ENCODE measurements at places on chromosomes 7 and 10.

DNA sequence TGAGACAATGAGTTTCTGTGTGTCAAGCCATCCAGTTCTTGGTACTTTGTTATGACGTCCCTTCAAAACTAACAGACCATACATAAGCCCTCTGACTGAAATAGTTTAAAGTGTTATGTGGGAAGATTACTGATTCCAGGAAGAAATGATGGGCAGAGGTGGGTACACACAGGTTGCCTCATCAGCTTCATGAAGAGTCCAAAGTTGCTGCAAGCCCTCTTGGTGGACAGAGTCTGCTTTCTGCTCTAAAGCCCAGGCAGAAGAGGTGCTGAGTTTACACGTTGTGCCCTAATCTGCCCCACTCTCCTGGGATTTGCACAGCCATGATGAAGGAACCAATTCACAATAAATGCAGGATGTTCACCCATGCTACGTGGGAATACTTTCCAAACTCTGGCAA lies 187.4 kb downstream of the PARD3 start:
- DNase-seq, result no peak

- no peak for DNase-seq
Observed at GRCh38 chr7:37751096-37751495, 67.5 kb downstream of the GPR141 start.

GRCh38 chr7:87075671-87076404 lies 16.4 kb upstream of the ELAPOR2 start:
- DNase-seq, result no peak

GRCh38 chr10:118668228-118668952 lies 72.9 kb upstream of the PRLHR start:
- DNase-seq, result no peak

GRCh38 chr10:62529396-62529795 lies 155.2 kb downstream of the ZNF365 start:
- no peak for DNase-seq

DNA sequence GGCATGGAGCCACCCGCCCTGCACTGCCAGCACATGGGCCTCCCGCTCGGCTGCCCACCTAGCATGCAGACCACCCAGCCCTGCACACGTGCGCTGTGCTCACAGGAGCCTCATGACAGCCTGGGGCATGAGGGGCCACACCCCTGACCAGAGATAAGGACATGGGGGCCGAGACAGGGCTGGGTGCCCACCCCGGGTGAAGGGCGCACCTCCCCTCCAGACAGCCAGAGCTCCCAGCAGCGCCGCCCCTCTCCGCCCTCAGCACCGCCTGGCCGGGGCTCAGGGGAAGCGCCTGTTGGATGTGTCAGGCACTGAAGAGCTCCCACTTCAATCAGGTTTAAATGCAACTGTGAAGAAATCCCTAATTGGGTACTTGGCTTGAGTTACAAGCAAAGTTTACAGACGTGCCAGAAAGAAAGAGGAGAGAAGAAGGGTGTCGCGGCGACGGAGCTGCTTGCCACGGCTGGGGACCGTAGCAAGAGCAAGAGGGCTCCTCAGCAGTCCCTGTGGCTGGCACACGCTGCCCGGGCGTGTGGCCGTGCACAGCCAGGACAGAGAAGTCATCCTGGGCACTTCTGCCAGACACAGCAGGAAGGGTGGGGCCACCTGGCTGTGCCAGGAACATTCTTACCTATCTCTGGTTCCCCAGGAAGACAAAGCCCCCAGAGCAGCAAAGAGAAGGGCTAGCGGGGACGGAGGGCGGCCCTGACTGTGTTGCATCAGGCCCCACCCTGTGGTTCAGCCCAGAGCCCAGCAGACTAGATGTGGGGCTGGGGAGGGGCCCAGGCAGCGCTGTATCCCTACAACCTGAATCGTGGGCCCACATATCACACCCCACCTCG lies 247.4 kb downstream of the ELFN1 start:
- DNase-seq, result peak; percentile 88

All from posterior cingulate gyrus (tissue), 11 donors.